HepG2 (cell line): ENCODE measurements at places on chromosomes 4 and X.

DNA sequence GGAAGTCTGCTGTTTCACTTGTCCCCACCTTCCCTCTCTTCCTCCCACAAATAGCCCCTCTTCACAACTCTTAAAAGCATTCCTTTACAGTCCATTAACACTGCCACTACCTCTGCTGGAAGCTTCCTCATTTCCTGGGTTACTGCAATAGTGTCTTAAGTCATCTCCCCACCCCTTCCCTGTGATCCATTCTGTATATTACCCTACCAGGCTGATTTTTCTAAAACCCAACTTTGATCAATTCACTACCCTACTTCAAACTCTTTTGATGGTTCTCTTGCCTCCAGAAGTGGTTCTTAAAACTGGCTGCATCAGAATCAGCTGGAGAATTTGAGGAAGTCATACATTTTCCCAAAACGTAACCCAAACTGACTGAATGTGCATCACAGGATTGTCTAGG lies 8.8 kb upstream of the XIAP start:
- H3K4me1 ChIP-seq = peaks cover 11% of the 10 kb centered on the region
- H3K4me3 ChIP-seq = no peak overlapping the region
- no peaks in the 10 kb centered on the region for H3K36me3 ChIP-seq
- H3K27me3 ChIP-seq = no peaks in the 10 kb centered on the region
- no peak for DNase-seq

DNA sequence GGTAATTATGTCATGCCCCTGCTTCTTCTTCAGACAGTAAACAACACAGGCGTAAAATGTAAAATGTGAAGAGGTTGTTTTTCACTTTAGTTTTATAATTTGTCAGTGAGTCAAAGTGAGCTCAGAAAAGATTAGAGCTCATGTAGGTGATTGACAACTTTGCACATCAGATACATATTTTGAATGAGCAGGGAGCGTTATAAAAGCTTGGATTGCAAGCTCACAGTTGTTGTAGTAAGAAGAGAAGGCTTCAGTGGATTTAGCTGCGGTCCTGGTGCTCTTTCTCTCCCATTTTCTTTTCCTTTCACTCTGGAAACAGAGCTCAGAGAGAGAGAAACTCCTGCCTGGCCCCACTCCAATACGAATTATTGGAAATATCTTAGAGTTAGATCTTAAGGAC lies 26.4 kb downstream of the MTMR1 start:
- no peaks in the 10 kb centered on the region for H3K36me3 ChIP-seq
- no peaks in the 10 kb centered on the region for H3K4me1 ChIP-seq
- no peaks in the 10 kb centered on the region for H3K27me3 ChIP-seq
- H3K27ac ChIP-seq = no peak overlapping the region

DNA sequence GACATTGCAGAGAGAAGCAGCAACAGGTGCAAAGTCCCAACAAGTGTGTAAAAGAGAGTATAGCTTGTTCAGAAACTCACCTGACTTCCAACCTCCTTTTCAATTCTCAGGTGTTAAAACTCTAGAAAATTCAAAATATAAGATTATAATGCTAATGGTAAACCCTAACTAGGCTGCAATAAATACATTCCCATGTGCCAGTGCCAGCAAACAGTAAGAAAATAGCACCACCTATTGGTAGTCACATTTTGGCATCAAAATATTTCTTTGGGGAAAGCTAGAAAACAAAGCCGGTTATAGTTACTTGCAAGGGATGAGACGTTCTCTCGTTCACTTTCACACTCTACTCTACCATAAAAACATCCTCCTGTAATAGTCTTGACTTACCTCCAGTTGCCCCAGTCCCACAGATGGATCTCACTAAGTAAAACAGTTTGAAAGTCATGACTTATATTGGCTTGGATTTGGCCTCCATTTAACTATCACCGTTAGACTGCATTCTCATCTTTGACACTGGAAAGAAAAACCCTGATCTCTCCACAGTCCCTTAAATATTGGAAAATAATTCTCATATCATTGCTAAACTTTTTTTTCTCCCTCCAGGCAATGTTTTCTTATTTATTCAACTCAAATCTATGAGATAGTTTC lies 9.6 kb downstream of the BMP3 start:
- H3K4me1 ChIP-seq = no peaks in the 10 kb centered on the region
- no peaks in the 10 kb centered on the region for H3K36me3 ChIP-seq
- no peak for DNase-seq
- H3K27ac ChIP-seq = no peak overlapping the region
- no peaks in the 10 kb centered on the region for H3K27me3 ChIP-seq

- no peaks in the 10 kb centered on the region for H3K4me1 ChIP-seq
- H3K4me3 ChIP-seq = no peak overlapping the region
- no peak overlapping the region for H3K27ac ChIP-seq
- no peak for DNase-seq
- no peaks in the 10 kb centered on the region for H3K27me3 ChIP-seq
- H3K36me3 ChIP-seq = no peaks in the 10 kb centered on the region
Measured at GRCh38 chr4:37365888-37366287, 121.3 kb downstream of the NWD2 start.

GRCh38 chr4:86376850-86377249 lies 17.0 kb upstream of the MAPK10 start:
- H3K4me3 ChIP-seq = no peak overlapping the region
- H3K27ac ChIP-seq = no peak overlapping the region
